ENCODE measurements at places on chromosomes 7 and 10.
A peak's percentile ranks its signal among the peaks of the same experiment; 100 is the strongest.

DNA sequence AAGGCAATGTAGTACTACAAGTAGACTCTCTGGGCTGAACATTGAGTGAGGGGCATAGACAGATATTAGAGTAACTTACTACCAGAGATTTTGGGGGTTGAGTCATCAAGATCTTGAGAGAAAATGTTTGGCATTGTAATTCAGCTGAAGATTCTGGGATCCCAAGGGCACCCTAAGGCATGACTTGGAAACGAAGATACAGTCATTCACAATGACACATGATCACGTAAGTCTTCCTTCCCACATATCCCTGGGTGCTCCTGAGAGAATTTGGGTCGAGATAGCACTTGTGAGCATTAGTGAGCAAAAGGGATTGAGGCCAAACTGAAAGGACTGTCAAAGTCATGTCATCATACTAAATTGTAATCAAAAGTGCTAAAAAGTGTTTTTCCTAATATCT is 192.5 kb upstream of the PCLO start:
- no peak for DNase-seq

- no peak for DNase-seq
Measured at GRCh38 chr10:111801841-111802240, 381.7 kb downstream of the GPAM start.

DNA sequence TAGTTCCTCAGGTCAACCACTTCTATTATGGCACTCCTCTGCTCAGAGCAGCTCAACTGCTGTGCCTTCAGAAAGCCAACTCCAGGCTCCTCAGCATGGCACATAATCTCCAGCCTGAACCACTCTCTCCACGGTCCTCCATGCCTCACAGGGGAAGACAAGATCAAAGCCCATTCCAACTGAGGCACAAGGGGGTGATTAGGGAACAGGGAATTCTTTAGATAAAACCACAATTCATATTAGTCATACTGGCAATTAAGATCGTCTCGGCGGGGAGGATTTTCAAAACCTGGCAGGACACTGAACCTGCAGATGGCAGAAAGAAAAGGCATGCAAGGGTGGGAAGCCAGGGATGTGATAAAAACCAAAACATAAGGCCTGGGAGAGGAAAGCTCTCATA is 361.6 kb downstream of the FGFR2 start:
- DNase-seq, result no peak

DNA sequence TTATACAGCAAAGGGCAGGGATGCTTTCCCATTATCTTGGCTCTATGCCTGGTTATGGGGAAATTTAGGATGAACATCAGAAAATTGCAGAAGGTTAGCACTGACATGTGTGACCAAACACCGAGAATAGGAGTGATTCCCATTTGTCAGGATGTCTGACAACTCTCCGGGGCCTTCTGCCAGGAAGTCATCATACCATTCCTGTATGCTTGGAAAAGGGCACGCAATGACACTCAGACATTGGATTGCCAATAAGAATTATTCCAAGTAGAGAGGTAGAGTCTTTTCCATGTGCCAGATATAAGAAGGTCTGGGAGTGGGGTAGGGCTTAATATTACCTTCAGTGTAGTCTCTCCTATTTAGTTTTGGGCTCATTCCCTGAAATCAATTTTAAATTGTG is 82.3 kb downstream of the MTPN start:
- no peak for DNase-seq

- peak; percentile 45 for DNase-seq
Measured at GRCh38 chr7:43021431-43021830, 89.3 kb downstream of the MRPL32 start.

GRCh38 chr10:52284416-52285013 is 29.6 kb upstream of the DKK1 start:
- DNase-seq, result no peak

DNA sequence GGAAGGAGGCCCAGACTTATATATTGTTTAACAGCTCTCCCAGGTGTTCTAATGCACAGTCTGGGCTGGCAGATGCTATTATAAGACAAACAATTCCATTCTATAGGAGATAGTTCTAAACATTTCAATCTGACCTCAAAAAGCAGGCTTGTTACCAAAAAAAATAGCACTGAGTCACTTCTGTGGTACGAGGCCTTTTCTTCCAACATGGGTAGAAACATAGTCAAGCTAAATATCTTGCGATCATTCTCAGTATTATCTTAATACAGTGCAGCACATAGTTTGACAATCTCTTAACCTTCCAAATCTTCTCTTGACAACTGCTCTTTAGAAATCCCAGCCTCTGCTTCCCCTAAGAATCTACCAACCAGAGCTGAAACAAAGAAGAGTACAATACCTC is 46.6 kb upstream of the MKX start:
- peak; percentile 36 for DNase-seq

- DNase-seq, result no peak
Measured at GRCh38 chr10:11161096-11161495, 143.4 kb downstream of the CELF2 start.

DNA sequence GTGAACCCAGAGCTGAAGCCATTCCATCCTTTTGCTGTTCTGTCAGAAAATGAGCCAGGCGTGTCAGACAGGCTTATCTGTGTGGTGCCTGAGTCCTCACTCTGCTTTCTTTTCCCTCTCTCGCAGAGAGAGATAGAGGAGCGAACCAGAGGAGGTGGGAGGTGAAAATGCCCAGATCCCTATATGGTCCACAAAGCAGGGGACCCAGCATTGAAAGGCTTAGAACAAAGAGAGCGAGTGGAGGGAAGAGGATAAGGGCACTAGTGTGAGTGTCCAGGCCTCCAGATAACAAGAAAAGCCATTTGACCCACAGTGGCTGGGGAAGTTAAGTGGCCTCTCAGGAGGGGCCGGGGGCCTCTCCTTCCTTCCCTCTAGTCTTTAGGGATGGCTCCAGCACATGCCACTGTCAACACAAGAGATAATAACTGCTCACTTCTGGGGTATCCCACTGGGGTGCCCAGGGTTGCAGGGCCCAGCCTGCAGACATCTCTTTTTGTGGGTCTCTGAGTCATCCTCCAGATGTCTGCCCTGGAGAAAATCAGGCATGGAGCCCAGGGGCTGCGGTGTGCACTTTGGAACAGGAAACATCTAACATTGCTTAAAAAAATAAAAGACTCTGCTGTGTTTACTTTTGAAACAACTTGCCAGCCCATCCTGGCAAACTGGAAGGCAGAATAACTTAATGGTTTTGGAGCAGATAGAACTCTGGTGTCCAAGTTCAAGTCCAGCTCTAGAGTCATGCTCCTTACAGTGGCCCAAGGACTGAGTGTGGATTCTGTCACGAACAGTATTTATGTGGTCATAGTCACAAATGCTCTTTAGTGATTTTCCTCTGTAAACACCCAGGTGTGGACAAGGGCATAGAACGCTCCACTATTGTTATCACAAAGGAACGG is 189.5 kb downstream of the CXCL12 start:
- DNase-seq, result peak; percentile 93

GRCh38 chr7:902996-903395 is 26.6 kb downstream of the GET4 start:
- DNase-seq, result no peak

- DNase-seq, result no peak
Measured at GRCh38 chr10:64159910-64160872, 639.0 kb downstream of the REEP3 start.

GRCh38 chr7:54811846-54812254 is 52.8 kb upstream of the SEC61G start:
- DNase-seq, result peak; percentile 95

- DNase-seq, result no peak
Measured at GRCh38 chr10:1354809-1355710, 298.9 kb downstream of the WDR37 start.

DNA sequence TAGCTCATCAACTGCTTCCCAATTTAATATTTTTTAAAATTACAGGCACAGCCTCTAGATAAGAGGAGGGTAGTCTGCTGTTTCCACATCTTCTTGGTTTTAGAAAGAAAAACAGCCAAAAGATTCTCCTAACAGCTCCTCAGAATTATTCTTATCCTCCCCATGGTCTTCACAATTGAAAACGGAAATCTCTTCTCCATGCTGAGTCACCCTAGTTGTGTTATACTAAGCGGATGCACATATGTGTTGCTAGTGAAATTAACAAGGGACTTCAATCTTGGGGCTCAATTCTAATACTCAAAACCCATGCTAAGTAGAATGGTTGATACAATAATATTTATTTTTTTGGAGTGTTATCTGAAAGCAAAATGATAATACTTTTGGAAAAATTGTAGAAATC is 71.9 kb upstream of the NPY start:
- DNase-seq, result no peak

DNA sequence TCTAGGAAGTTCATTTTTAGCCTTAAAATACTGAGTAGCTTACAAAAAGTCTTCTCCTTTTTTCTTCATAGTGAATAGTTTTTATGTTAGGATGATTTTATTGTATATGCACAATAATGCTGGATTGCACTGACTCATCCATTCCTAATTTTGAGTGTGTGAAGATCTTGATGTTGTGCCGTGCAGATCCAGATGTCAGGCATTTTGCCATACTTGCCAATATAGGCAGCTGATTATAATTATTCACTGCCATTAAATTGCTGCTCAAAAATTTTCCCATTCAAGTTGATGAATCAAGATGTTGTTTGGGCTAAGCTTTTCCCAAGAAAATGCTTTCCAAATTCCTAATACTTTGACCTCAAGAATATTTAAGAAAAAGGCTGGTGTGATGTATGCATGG is 218.3 kb downstream of the AHR start:
- DNase-seq, result peak; percentile 58

DNA sequence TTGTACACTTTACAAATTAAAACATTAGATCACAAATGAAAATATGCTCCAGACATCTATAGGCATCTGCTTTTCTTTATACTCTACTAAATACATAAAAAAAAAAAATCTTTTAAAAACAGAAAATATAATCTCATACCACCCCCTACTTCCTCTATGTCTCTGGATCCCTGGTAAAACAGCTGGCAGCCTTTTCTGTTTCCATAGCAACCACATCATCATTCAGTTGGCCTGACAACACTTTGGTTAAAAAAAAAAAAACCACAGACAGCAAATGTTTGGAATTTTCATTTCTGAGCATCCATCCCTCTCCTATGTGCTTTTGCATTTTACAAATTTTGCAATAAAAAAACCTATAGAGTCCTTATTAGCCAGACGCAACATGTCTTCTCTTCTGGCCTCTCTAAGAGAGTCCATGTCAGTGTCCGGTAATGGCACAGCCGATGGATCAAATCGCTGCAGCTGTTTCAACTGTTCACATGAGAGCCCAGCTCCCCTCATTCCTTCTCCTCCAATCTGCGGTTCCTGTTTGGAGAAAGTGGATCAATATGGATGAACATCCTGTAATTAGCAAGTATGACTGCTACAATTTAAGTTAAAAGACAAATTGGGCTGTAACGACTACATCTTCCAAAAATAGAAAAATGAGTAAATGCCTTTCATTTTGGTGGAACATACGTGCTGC is 105.6 kb downstream of the NSUN6 start:
- DNase-seq, result peak; percentile 28

DNA sequence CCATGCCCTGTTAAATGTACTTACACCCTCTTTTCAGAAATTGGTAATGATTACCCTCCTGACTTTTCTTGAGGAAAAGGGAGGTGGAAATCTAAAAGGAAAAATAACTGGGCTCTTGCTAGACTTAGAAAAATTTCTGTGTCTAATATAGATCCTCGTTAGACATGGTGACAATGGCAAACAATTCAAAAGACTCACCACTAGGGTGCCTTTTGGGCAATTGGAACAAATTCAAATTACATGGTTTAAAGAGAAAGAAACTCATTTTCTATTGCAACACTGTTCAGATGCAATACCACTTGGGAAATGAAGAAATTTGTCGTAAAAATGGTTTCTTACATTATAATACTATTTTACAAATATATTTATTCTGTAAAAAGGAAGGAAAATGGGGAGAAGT is 950.1 kb downstream of the GRM8 start:
- DNase-seq, result no peak

- DNase-seq, result no peak
Measured at GRCh38 chr7:156666368-156667109, 26.0 kb downstream of the RNF32 start.

GRCh38 chr10:107924458-107924857 is 760.0 kb upstream of the SORCS1 start:
- DNase-seq, result no peak

DNA sequence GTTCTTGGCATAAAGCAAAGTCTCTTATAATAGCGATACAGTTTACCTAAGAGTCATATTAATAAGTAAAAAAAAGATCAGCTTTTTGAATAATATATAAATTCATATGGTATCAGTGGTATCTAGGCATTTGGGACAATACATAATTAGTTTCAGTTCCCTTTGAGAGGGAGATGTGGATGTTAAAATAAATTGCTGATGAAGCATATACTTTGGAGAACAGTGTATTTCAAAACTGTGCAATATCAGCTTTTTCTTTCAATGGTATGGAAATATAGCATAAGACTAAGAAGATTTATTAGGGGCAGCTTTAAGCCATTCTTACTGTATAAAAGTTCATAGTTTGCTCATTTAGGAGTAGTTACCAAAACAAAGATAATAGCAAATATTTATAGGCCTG is 35.5 kb downstream of the MDFIC start:
- no peak for DNase-seq

- DNase-seq, result no peak
Measured at GRCh38 chr10:72011468-72011867, 47.3 kb downstream of the CHST3 start.

GRCh38 chr10:78700413-78700812 is 368.4 kb upstream of the ZMIZ1 start:
- no peak for DNase-seq

DNA sequence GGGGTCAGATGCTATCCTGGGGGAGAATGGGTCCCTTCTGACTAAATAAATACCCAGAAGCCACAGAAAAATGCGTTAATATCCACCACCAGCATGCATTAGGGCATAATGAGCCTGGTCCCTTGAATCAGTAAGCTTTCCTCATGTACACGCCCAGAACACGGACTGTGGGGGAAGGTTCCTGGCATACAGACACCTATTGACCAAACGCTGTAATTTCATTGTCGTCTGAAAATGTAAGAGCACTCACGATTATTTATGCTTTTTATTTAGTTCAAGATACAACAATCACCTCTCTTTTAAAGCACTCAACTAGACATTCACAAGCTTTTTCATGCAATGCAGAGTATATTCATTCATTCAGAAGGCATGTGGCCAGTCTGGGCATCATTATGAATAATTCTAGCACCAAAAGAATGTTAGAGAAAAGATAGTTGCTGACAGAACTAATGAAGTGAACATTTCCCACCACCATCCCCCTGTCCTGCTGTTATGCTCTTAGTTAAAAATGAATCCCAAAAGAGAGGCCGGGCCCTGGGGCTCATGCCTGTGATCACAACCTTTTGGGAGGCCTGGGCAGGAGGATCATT is 101.0 kb downstream of the SVIL start:
- DNase-seq, result no peak

- peak; percentile 55 for DNase-seq
Measured at GRCh38 chr7:76397409-76398183, 11.9 kb downstream of the SSC4D start.

DNA sequence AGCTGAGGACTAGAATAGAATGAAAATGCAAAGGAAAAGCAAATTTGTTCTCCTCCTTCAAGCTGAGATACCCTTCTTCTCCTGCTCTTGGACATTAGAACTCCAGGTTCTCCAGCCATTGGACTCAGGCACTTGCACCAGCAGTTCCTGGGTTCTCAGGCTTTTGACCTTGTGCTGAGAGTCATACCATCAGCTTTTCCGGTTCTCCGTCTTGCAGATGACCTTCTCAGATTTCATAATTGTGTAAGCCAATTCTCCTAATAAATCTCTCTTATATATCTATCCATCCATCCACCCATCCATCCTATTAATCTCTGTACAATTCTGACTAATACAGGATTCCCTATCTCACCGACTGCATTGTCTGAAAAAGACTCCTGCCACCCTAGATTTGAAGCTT is 108.3 kb downstream of the AHR start:
- peak; percentile 42 for DNase-seq

GRCh38 chr10:88194041-88194887 is 330.8 kb downstream of the PTEN start:
- no peak for DNase-seq
